Stimulated activated CD8-positive, alpha-beta memory T cell treated with anti-CD3 and anti-CD28 coated beads, Interleukin-4, amount 100 ng/mL, for 48 hours (primary cell): ENCODE measurements at places on chromosomes 2 and 18.

DNA sequence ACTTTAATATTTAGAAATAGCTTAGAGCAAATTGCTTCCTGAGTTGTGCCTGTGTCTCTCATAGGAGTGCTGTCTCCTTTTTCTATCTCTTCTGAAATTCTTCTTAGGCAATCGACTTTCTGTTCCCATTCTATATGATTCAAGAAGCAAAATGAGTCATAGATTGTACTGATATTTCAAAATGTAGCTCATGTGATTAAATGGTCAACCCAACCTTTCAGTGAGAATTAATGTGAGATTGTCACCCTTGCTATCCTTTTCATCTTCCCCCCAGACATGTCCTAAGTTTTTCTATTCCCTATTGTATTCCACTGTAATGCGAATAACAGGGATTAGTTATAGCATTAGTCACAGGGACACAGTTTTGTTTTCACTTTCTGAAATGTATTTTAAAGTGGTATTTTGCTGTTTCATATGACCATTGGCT lies 413.6 kb downstream of the THSD7B start:
- no peak for DNase-seq

DNA sequence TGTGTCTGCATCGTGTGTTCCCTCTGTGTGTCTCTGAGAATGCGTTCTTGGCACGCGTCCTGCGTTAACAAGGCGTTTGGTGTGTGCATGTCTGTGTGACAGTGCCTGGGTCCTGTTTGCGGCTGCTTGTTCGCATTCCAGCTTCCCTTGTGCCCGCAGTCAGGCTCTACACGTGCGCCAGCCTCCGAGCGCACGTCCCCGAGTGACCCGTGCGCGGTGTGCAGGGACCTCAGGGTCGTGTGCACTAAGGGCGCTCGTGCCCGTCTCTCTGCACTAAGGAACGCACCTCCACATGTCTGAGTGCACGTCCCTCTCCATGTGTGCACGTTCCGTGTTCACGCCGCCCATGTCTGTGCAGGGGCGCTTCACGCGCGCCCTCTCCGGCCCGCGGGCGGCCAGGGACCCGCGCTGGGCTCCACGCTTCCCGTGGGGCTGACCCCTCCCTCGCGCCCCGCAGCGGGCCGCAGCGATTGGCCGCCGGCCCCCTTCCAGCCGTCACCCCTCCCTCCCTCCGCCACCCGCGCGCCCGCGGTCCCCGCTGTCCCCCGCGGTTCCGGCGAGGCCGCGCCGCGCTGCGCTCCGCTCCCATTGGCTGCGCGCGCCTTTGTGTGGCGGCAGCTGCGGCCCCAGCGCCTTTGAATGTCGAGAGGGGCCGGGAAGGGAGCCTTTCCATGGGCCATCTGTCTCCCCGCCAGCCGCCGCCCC lies 229.4 kb downstream of the HAUS1 start:
- DNase-seq: peak; percentile 46

- DNase-seq: peak; percentile 61
These were observed 25.4 kb downstream of the SP100 start for GRCh38 chr2:230441227-230441897.

DNA sequence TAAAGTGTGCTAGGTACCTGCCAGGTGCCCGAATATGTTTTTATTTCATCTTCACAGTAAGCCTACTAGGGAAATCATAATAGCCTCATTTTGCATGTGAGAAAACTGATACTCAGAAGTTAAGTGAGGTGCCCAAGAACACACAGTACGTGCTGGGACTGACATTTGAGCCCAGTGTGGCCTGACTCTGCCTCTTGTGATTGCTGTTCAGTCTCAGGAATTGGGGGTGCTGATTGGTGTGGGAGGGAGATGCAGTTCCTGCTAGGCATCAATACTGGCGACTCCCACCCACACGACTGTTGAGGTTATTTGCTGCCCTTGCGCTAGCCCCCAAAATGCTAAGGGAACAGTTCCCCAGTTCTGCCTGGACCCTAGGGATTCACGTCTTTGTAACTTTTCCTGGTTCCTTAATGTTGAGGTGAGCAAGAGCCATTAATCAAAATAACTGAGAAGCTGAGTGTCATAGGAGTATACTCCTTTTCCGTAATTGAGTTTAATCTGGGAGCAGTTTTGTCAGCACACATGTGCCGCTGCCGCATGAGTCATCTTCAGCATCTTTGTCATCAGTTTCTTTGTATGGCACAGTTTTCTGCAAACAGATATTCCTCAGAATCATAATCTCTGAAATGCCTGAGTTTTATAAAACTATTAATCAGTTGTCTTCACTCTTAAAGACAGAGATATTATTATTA lies 120.7 kb downstream of the NCK2 start:
- no peak for DNase-seq

- DNase-seq: no peak
These were observed 313.8 kb downstream of the RIT2 start for GRCh38 chr18:42801706-42802105.

- no peak for DNase-seq
These were observed 2.9 kb upstream of the GTF3C3 start for GRCh38 chr2:196802401-196802800.

GRCh38 chr2:135510577-135510976 lies 20.4 kb downstream of the ZRANB3 start:
- DNase-seq: no peak

DNA sequence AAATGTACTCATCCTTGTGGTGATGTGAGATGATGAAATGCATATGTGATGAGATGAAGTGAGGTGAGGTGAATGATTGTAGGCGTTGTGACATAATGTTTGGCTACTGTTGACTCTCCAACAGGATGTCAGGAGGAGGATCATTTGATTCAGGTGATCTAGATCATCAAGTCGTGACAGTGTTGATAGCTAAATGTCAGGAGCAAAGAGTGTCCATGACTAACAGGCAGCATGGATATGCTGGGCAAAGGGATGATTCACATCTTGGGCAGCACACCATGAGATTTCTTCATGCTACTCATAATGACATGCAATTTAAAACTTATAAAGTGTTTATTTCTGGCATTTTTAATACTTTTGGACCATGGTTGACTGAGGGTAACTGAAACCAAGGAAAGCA lies 40.2 kb upstream of the UBXN4 start:
- no peak for DNase-seq

- no peak for DNase-seq
These were observed 1.9 kb downstream of the LDLRAD4 start for GRCh38 chr18:13220361-13220991.

DNA sequence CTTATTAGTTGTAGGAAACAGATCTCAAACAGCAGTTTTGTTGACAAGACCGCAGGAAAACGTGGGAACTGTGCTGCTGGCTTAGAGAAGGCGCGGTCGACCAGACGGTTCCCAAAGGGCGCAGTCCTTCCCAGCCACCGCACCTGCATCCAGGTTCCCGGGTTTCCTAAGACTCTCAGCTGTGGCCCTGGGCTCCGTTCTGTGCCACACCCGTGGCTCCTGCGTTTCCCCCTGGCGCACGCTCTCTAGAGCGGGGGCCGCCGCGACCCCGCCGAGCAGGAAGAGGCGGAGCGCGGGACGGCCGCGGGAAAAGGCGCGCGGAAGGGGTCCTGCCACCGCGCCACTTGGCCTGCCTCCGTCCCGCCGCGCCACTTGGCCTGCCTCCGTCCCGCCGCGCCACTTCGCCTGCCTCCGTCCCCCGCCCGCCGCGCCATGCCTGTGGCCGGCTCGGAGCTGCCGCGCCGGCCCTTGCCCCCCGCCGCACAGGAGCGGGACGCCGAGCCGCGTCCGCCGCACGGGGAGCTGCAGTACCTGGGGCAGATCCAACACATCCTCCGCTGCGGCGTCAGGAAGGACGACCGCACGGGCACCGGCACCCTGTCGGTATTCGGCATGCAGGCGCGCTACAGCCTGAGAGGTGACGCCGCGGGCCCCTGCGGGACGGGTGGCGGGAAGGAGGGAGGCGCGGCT lies at the start of gene TYMS:
Gene TYMS (plus strand): TSS at position 343 of the 690 bp plus-strand sequence. CDS start 90 bp downstream, at position 433.
- peak; percentile 70 for DNase-seq

GRCh38 chr2:35978218-35978617 lies 377.4 kb upstream of the CRIM1 start:
- no peak for DNase-seq

DNA sequence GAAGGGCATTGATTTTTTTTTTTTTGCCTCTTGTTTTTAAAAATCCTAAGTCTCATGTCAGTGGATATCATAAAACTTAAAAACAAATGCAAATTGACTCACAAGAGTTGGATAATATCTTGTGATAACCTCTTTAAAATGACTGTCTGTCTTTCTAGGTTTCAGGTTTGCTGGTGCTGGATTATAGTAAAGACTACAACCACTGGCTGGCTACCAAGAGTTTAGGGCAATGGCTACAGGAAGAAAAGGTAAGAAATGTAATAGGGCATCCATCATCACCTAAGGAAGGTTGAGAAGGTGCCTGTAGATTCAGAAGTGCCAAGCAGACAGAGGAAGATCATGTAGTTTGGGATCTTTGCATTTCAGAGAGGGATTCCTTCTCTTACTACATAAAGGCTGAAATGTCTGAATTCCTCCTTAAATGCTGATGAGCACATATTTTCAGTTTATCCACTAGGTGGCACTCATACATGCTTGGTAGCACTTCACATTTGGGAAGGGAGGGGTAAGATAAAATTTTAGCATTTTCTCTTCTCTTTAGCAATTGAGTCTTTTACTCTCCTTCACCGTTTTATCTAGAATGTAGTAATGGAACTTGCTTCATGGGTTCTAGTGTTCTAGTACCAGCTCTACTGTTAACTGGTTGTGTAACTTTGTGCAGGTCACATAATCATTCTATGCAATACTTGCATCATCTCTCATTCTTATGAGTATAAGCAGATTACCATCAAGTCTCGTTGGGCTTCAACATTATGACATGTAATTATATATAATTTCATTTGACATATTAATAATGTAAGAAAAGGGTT lies 21.1 kb downstream of the CPS1 start:
- DNase-seq: no peak

- no peak for DNase-seq
These were observed at the start of gene MAP3K19 for GRCh38 chr2:135047300-135047699. Gene MAP3K19, minus strand, starts transcription at chr2:135047447. Its CDS starts 22,800 bp downstream, at chr2:135024647.

DNA sequence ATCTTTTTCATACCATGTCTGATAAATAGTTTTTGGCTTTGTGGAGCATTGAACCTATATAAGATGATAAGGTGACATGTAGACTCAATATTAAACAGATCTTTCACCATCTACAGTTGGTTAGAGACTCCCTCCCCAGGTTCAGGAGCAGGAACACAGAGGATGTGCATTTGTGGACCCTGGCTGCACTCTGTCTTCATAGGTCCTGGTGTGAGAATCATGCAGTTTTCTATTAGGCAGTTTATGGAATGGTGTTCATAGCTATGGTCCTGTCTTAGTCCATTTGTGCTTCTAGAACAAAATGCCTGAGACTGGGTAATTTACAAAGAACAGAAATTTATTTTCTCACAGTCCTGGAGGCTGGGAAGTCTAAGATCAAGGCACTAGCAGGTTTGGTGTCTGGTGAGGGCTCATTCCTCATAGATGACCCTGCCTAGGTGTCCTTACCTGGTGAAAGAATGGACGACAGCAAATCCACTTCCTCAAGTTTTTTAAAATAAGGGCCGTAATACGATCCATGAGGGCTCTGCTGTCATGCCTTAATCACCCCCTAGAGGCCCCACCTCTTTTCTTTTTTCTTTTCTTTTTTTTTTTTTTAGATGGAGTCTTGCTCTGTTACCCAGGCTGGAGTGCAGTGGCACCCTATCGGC lies 35.3 kb upstream of the FAM98A start:
- no peak for DNase-seq

GRCh38 chr2:136718273-136718672 lies 47.1 kb upstream of the THSD7B start:
- no peak for DNase-seq

GRCh38 chr2:41989501-41990180 lies 58.2 kb upstream of the PKDCC start:
- no peak for DNase-seq
